Naive thymus-derived CD8-positive, alpha-beta T cell (primary cell): ENCODE measurements at places on chromosomes 1 and 21.
A peak's percentile ranks its signal among the peaks of the same experiment; 100 is the strongest.

- DNase-seq = no peak
Observed at GRCh38 chr1:83776913-83777757, 221.8 kb downstream of the TTLL7 start.

DNA sequence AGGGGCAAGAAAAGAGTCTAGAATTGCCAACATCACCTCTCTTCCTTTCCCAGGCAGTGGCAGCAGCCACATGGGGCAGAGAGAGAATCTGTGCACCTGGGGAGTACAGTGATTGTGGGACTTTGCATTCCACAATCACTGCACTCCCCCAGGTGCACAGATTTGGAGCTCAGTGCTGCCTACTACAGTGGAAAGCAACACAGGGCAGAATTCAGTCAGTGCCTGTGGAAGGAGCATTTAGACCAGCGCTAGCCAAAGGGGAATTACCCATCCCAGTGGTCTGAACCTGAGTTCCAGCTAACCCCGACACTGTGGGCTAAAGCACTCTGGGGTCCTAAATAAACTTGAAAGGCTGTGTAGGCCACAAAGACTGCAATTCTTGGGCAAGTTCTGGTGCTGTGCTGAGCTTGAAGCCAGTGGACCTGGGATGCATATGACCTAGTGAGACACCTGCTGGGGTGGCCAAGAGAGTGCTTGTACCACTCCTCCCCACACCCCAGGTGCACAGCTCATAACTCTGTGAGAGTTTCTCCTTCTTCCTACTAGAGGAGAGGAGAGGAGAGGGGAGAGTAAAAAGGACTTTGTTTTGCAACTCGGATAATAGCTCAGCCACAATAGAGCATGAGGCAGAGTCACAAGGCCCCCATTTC, 50.3 kb downstream of the NUP210L start:
- DNase-seq = no peak

- DNase-seq = no peak
Observed at GRCh38 chr1:202122639-202123335, at the start of gene GPR37L1. Gene GPR37L1 (plus strand): TSS chr1:202122917. CDS start chr1:202122964, 47 bp downstream.

GRCh38 chr1:182189535-182190066, 128.1 kb upstream of the ZNF648 start:
- no peak for DNase-seq

GRCh38 chr1:219310181-219310728, 136.6 kb downstream of the LYPLAL1 start:
- no peak for DNase-seq

- no peak for DNase-seq
Observed at GRCh38 chr1:5818755-5819154, 173.5 kb downstream of the NPHP4 start.

- DNase-seq = no peak
Observed at GRCh38 chr1:206895837-206896242, 1.4 kb upstream of the IL24 start.

- DNase-seq = no peak
Observed at GRCh38 chr1:33327587-33328325, 6.9 kb upstream of the A3GALT2 start.

- DNase-seq = no peak
Observed at GRCh38 chr1:119133987-119134386, 6.5 kb downstream of the WARS2 start.

- no peak for DNase-seq
Observed at GRCh38 chr1:61282387-61282786, 200.0 kb downstream of the NFIA start.

GRCh38 chr1:169460191-169460833, 25.4 kb downstream of the SLC19A2 start:
- no peak for DNase-seq

- no peak for DNase-seq
Observed at GRCh38 chr1:212643877-212644276, 35.3 kb downstream of the ATF3 start.

DNA sequence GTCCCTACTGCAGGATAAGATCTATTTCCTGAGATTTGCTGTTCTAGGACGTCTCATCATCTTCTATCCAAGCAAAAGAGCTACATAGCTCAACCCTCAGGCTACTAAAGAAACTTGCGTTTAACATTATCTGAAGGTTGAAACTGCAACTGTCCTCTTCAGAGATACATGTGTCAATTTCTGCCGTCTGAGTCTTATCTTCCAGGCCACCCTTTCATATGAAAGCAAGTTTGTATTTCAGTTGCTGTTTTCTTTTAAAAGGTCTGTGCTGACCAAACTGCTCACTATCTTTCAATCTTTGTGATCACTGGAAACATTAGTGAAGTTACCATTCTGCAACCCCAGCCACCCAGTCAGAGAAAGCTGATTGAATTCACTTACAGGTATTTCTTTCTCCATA, 108.6 kb upstream of the RAB3GAP2 start:
- no peak for DNase-seq

DNA sequence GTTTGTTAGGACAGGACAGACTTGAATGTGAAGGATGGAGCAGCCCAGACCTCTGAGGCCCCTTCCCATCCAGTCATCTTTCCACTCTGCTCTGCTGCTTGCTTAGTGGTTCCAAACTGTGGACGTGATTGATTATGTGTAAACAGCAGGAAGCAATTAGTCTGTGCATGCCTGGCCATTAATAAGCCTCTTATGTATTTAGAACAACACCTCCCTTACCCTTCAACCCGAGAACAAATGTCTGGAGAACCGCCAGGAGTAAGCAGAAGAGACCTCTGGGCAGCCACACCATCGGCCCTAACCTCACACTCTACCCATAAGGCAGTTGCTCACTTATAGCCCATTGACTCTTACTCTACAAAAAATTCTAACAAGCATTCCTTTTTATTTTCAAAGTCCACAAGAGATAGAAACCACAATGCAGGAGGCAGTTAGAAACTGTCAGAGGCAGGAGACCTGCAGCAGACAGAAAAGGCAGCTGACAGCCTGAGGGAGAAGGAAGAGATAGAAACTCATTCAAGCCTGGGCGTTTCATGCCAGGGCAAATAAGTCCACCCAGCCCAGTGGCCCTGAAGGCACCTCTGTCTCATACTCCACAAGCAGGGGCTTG, 5.8 kb upstream of the EPHA8 start:
- DNase-seq = no peak

DNA sequence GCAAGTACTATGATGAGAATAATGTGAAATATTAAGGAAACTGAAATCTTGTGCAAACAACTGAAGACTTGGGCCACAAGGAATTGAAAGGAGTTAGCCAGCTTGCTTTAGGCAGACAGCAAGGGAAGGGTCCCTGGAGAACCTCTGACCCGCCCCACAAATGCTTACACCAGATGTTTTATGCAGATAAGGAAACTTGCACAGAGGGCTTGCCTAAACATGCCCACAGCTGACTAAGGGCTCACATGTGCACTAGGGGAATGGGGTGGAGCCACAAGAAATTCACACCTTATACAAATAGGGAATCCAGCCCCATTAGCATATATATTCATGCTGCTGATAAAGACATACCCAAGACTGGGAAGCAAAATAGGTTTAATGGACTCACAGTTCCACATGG, 86.1 kb upstream of the CYYR1 start:
- no peak for DNase-seq

DNA sequence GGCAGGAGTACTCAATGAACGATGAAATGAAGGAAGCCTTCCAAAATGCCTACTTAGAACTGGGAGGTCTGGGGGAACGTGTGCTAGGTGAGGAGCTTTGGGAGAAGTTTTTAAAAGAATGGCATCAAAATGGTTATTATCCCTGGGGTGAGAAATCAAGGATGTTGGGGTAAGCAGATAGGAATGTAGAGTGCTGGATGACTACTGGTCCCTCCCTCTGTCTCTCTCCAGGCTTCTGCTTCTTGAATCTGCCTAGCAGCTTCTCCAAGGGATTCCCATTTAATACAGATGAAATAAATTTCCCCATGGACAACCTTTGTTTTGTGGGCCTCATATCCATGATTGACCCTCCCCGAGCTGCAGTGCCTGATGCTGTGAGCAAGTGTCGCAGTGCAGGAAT, 19.0 kb upstream of the CASQ1 start:
- no peak for DNase-seq

DNA sequence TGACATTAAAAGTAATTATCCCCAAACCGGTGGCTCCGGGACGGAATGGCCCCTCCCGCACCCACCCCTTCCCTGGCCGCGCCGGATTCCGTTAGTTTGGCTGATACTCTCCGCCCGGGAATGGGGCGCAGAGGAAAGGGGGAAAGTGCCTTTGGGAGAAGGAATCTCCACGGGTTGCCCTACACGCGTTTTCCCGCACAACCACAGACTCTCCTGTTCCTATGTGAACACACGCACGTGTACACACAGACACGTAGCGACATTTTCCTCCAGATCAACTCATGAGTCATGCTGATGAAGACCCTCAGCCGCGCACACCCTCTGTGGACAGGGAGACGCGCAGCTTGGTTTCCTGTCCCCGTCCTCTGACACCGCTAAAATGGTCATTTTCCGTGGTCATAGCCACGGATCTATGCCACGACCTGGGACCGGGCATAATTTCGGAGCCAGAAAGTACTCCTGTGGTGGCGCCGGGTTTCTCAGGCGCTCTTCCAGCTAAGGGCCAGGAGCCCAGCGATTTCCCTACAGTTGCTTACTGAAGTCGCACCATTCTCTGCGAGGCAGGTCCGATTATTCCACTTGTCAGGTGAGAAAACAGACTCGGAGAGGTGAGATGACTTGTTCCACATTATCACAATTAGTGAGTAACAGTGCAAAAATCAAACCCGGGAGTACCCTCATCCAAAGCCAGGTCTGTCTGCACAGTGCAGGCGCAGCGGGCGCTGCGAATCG, 4.0 kb upstream of the DMRTA2 start:
- DNase-seq = no peak

- DNase-seq = peak; percentile 38
Observed at GRCh38 chr1:53681977-53682685, 56.8 kb downstream of the GLIS1 start.

GRCh38 chr1:166511761-166512160, 327.5 kb upstream of the POGK start:
- no peak for DNase-seq
